ENCODE measurements at places on chromosomes 4 and X.
A peak's percentile ranks its signal among the peaks of the same experiment; 100 is the strongest.

DNA sequence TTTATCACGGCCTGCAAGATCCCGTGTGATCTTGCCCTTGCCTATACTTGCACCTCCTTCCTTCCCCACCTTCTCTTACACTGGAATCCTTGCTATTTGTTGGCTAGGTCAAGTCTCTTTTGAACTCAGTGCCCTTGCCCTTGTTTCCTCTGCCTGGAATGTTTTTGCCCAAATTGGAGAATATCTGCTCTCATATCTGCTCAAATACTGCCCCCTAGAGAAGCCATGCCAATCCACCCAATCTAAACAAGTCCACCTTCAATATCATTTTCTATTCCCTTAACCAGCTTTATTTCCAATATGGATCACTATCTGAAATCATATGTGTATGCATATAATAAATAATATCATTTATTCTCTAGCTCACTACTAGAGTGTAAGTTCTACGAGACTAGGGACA, 1044.2 kb upstream of the FTHL17 start:
- DNase-seq, result no peak

DNA sequence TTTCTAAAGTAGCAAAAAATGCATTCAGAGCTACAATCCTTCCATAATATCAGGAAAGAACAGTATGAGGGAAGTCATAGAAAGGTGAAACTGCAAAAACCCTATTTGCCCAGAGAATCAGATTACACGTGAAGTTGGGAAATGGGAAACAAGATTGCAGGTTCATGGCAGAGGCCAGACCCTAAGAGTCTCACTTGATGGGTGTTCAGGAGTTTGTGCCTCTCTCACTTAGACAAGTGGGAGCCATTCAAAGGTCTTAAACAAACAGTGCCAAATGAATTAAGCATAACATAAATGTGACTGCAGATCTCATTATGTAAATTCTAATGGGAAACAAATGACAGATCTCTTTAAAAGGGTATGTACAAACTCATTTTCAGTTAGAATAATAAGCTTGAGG, 91.6 kb downstream of the ARAP2 start:
- DNase-seq, result no peak

DNA sequence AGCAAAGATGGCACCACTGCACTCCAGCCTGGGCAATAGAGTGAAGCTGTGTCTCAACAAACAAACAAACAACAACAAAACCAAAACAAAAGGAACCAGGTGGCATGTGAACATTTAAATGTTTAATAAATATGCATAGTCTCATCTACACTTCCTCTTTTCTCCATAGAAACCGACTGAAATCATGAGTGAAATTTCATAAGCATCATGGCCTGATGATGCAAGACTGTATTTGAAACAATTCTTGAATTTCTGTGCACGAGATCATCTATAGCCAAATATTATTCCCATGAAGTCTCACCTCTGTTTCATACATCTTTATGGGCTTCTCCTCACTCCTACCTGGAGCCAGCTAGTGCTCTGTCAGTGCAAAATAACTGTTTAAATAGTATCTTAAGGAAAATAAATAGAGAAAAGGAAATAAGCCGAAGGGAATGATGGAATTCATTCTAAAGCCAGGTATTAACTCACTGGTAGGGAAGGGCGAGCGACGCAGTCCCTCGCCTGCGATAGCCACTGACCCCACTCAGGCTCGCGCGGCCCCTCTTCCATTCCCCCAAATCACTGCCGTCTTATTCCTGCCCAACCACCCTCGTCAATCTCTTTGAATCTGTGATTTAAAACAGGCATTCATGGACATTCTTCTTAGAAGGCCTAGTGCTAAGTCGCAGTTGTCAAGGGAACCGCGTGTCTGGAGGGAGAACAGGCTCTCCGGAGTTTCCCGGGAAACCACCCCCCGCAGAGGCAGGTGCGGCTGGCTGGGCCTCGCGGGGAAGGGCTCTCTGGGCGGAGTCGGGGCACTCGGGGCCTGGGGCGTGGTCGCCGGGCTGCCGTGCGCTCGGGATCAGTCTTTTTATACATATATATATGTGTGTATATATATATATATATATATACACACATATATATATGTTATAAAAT, 52.4 kb upstream of the TRIM2 start:
- DNase-seq, result peak; percentile 64

- no peak for DNase-seq
Observed at GRCh38 chr4:80614319-80614718, 278.8 kb downstream of the CFAP299 start.

DNA sequence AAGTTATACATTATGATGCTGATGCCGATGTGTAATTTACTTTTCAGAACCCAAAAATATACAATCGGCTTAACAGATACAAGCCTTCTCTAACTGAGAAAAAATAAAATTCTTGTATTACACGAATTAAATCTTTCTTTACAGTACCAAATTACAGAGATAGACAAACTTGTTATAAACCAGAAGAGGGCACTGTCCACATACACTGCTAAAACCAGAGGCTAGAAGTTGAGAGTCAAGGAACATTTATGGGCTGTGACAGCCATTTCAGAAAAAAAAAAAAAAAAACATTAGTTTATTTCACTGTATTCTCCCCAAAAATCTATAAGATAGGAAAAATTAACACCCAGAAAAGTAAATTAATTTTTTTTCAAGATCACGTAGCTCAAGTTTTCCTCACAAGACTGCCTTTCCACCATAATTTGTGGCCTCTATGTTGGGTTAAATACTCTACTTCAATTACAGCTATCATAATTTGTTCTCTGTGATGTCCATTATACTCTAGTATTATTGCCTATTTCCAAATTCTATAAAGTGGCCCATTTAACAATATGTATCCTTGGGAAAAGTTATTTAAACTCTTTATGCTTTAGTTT, 12.0 kb downstream of the EREG start:
- peak; percentile 22 for DNase-seq
